Immature natural killer cell (primary cell): ENCODE measurements at places on chromosomes 12 and 14. TPM values are rescaled to one million over a fixed set of nuclear protein-coding genes. Genes with fewer than 3 reads are reported as not detected.

DNA sequence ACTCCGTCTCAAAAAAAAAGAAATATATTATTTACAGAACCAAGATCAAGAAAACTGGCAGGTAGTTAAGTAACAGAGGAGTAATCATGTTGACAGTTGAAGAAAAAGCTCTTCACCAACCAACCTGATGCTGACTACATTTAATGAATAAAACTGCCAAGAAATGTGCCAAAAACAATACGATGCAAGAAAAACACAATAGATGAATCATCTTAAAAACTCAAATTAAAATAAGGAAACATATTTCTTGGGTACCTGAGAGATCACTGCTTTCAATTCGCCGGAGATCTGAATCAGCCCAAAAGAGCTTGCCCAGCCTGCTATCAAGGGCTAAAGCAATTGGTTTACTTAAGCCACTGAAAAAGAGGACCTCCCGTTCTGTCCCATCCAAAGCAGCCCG is 76.4 kb downstream of the BCL2L14 start:
- no peak overlapping the region for H3K4me3 ChIP-seq
- H3K4me1 ChIP-seq, result no peaks in the 10 kb centered on the region
- no peaks in the 10 kb centered on the region for H3K36me3 ChIP-seq

DNA sequence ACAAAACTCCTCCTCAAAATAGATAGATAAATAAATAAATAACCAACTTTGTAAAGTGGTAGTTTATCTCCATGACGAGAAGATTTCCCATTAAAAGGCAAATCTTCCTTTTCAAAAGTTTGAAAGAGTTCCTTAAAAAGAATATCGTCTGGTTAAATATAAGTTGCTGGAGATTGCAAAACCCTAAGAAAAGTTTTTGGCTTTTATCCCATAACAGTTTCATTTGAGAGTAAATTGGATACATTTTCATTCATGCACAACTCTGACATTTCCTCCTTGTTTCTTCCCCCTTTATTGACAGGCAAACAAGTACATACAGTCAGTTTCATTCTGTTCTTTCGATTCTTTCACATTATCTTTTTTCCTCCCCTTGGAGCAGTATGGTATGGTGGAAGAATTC is 45.4 kb upstream of the BTG1 start:
- H3K36me3 ChIP-seq, result no peaks in the 10 kb centered on the region
- no peaks in the 10 kb centered on the region for H3K27me3 ChIP-seq
- no peak for DNase-seq
- no peak overlapping the region for H3K4me3 ChIP-seq

DNA sequence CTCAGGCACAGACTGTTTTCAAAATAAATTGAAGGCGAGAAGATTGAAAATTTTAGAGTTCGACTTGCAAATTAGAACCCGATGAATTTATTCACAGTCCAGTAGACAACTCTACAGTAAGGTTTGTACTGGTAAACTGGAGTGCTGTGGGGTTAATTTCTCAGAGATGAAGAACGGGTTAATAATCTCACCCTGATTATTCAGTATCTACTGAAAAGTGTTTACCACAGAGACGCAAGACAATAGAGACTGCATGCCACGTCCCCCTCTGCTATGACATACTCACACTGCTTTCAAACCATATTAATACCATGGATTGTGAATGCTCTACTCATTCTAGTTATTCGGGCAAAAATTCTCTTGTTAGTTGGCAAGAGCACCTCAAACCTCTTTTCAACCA is 36.1 kb downstream of the CFL2 start:
- DNase-seq, result no peak
- no peaks in the 10 kb centered on the region for H3K36me3 ChIP-seq
- H3K4me1 ChIP-seq, result no peaks in the 10 kb centered on the region
- peaks cover 4% of the 10 kb centered on the region for H3K27me3 ChIP-seq
- no peak overlapping the region for H3K27ac ChIP-seq

GRCh38 chr12:58711974-58712373 is 208.3 kb downstream of the LRIG3 start:
- H3K4me1 ChIP-seq, result no peaks in the 10 kb centered on the region
- no peak for DNase-seq
- H3K27me3 ChIP-seq, result peaks cover 2% of the 10 kb centered on the region
- no peak overlapping the region for H3K27ac ChIP-seq
- H3K36me3 ChIP-seq, result no peaks in the 10 kb centered on the region

Gene MIPOL1
- not detected for polyA plus RNA-seq

Gene ORMDL2
- polyA plus RNA-seq, result 163 TPM

Gene NTS
- not detected for polyA plus RNA-seq

Gene GPRC5D
- 0.52 TPM for polyA plus RNA-seq

Gene SAMD15
- not detected for polyA plus RNA-seq

Gene RNASE2
- polyA plus RNA-seq, result 4.1 TPM

Gene C12orf60
- polyA plus RNA-seq, result 0.57 TPM

Gene LPAR5
- polyA plus RNA-seq, result 9.6 TPM
